ENCODE measurements at places on chromosomes 4 and X. TPM values are rescaled to one million over a fixed set of nuclear protein-coding genes. Genes with fewer than 3 reads are reported as not detected.

Gene NDP
- 6.6 TPM for polyA plus RNA-seq

Gene CENPI
- 0.56 TPM for polyA plus RNA-seq

Gene PDLIM3
- polyA plus RNA-seq: 24.5 TPM

Gene CTAG2
- polyA plus RNA-seq: not detected

Gene GPR173
- 0.81 TPM for polyA plus RNA-seq

Gene FAM114A1
- 3.0 TPM for polyA plus RNA-seq

Measured in Purkinje cell (primary cell).